Renal cortex interstitium (tissue), 15 donors: ENCODE measurements at places on chromosomes 6 and 20. TPM values are rescaled to one million over a fixed set of nuclear protein-coding genes. Genes with fewer than 3 reads are reported as not detected.

Gene FGD2
- polyA plus RNA-seq = 1.3 TPM

DNA sequence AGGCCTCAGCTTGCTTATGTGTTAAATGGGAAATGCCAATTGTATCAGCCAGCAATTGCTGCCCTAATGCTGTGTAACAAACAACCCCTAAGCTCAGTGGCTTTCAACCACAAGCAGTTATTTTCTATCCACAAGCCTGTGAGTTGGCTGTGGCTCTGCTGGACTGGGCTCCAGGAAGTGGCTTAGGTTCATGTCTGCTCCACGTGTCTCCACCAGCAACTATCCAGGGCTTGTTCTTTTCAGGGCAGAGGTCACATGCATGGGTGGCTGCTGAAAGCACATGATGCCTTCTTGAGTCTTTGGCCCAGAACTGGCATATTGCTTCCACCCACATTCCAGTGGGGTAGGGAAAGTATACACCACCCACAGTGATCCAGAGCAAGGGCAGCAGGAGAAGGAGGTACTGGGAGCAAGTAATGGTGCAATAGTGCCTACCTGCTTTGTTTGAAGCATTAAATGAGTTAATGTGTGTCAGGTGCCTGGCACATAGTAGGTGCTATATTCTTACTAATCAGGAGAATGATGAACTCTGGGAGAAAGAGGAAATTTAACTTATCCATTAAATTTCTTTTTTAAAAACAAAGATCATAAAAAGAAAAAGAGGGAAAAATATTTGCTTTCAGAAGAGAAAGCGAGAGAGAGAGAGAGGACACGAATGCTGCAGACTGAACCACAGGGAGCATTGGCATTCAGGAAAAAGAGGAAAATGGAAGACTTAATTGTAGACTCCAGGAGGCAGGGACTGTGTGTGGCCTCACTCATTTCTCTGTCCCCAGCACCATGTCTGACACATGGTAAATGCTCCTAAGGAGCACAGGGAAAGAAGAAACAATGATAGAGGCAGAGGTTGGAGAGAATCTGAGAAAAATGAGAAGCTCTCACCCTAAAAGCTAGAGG lies 25.2 kb upstream of the RNF24 start:
- no peak for DNase-seq

DNA sequence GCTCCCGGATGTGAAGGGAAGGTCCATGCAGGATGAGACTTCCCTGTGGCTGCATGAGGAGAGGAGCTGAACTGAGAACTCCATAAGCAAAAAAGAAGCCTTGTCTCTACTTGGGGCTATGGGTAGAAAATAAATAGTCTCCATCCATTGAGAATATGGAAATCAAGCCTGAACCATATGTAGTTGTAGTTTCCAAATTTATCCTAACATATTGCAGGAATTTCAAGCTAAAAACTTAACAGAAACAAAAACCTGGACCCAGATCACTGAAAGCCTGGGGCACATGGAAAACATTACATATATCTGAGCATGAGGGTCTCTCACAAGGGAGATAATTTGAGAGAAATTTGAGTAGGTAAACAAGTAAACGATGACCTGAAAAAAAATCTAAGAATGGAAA lies 94.9 kb upstream of the C6orf118 start:
- DNase-seq = no peak

- DNase-seq = peak; percentile 90
Measured at GRCh38 chr20:62386383-62387218, at the start of gene RPS21. TSS of gene RPS21 (plus strand) at chr20:62387103. CDS start at chr20:62387339, 236 bp downstream.

DNA sequence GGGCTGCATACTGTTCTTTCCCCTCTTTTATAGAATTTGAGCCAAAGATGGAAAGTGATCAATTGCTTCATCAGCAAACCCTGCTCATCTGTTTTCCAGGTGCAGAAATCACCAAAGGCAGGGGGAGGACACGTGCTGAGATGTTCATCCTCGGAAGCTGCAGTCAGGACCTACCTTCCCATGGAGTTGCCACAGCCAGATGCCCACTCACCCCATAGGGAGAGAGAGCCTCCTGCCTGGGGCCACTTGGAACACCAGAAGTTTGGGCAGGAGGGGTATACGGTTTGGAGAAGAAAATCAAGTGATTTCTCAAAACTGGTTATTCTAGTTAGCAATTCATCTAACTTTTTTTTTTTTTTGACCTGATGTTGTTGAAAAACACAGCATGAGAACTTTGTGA lies 5.3 kb upstream of the CST7 start:
- DNase-seq = no peak
